ENCODE measurements at places on chromosomes 4 and X.

GRCh38 chr4:139521754-139522401, 34.1 kb downstream of the SETD7 start:
- no peak for DNase-seq

- no peak for DNase-seq
Observed at GRCh38 chr4:16113741-16114140, 29.9 kb upstream of the PROM1 start.

DNA sequence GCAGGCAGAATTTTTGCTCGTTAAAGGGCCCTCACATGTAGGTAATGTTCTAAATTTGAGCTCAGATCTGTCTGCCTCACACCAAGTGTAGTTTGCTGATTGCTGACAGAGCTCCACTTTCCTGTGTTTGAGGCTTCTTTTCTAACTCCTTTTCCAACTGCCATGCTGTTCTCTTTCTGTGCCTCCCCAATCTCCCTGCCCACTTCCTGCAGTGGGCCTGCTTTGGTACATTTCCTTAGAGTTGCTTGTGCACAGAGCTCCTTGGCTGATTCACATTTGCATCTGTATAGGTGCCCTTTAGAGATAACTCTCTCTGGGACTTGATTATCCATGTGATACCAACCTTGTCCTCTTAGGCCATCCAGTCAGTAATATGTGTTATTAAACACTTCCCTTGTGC, 4.5 kb downstream of the MED28 start:
- DNase-seq, result no peak

GRCh38 chr4:173827707-173828106, 297.7 kb upstream of the HAND2 start:
- DNase-seq, result no peak

- no peak for DNase-seq
Observed at GRCh38 chr4:175986-176385, 51.7 kb downstream of the ZNF718 start.

GRCh38 chr4:75412746-75413145, 101.5 kb downstream of the RCHY1 start:
- no peak for DNase-seq

DNA sequence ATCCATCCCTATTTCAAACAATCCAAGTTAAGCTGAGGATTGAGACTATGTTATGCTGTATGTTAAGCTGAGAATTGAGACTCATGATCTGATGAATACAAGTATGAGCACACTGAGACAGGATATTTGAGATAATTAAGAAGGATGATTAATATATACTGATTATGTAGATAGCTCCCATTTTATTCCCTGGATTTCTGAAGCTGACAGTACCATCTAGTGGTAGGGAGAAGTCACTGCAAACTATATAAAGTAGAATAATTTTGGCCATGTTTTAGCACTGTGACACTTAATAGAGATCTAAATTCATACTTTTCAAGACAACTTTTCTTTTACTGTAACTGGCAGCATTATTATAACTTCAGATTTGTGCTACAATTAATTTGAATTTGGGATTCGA, 63.8 kb upstream of the HPRT1 start:
- no peak for DNase-seq

All from activated T-cell treated with anti-CD3 and anti-CD28 coated beads, Interleukin-2, amount 50 U/mL, for 72 hours (primary cell).